Uterus (tissue), 4 donors: ENCODE measurements at places on chromosomes 7 and 10.

GRCh38 chr10:9149134-9149533 lies 1094.6 kb downstream of the GATA3 start:
- no peaks in the 10 kb centered on the region for H3K4me1 ChIP-seq
- no peaks in the 10 kb centered on the region for H3K27me3 ChIP-seq
- H3K36me3 ChIP-seq, result no peaks in the 10 kb centered on the region
- no peak for DNase-seq
- no peak overlapping the region for H3K27ac ChIP-seq
- no peak overlapping the region for H3K4me3 ChIP-seq

- H3K36me3 ChIP-seq, result no peaks in the 10 kb centered on the region
- DNase-seq, result no peak
- no peaks in the 10 kb centered on the region for H3K27me3 ChIP-seq
- no peak overlapping the region for H3K4me3 ChIP-seq
- no peaks in the 10 kb centered on the region for H3K4me1 ChIP-seq
- H3K27ac ChIP-seq, result no peak overlapping the region
Measured at GRCh38 chr10:131464789-131465188, 153.3 kb upstream of the TCERG1L start.

GRCh38 chr10:75283671-75284470 lies 48.1 kb upstream of the COMTD1 start:
- no peaks in the 10 kb centered on the region for H3K27me3 ChIP-seq
- peak; percentile 67 for DNase-seq
- H3K36me3 ChIP-seq, result no peaks in the 10 kb centered on the region
- no peaks in the 10 kb centered on the region for H3K4me1 ChIP-seq

DNA sequence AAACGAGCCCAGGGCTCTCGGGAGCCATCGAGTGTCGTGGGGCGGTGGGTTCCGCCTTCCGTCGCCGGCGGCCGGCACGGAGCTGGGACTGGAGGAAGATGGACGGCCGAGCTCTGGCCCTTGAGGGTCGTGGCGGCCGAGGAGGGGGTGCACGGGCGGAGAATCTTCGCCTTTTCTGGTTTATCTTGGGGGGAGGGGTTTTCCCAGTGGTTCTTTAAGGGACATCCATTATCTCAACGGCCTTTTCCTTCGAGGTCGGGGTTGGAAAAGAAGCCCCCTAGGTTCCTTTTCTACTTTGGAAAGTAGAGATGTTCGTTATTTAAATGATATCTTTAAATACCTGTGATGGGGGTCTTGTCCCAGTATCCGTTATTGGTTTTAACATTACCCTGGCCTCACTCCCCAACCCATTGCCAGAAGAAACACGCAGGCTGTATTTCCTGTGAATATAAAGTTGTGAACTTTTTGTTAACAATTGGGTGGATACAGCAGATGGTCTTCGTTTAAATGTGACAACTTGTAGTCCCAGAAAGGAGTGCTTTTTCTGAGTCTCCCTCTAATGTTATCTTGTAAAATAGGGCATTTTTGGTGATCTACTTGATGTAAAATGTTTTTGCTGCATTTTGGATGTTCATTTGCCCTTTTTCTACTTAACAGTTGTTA lies 765 bp downstream of the CCAR1 start:
- peak overlapping the region; percentile 88 for H3K27ac ChIP-seq
- no peaks in the 10 kb centered on the region for H3K36me3 ChIP-seq
- no peaks in the 10 kb centered on the region for H3K27me3 ChIP-seq

GRCh38 chr10:35573796-35574195 lies 31.3 kb upstream of the GJD4 start:
- no peak overlapping the region for H3K27ac ChIP-seq
- no peaks in the 10 kb centered on the region for H3K4me1 ChIP-seq
- no peak overlapping the region for H3K4me3 ChIP-seq
- no peak for DNase-seq
- H3K27me3 ChIP-seq, result no peaks in the 10 kb centered on the region

DNA sequence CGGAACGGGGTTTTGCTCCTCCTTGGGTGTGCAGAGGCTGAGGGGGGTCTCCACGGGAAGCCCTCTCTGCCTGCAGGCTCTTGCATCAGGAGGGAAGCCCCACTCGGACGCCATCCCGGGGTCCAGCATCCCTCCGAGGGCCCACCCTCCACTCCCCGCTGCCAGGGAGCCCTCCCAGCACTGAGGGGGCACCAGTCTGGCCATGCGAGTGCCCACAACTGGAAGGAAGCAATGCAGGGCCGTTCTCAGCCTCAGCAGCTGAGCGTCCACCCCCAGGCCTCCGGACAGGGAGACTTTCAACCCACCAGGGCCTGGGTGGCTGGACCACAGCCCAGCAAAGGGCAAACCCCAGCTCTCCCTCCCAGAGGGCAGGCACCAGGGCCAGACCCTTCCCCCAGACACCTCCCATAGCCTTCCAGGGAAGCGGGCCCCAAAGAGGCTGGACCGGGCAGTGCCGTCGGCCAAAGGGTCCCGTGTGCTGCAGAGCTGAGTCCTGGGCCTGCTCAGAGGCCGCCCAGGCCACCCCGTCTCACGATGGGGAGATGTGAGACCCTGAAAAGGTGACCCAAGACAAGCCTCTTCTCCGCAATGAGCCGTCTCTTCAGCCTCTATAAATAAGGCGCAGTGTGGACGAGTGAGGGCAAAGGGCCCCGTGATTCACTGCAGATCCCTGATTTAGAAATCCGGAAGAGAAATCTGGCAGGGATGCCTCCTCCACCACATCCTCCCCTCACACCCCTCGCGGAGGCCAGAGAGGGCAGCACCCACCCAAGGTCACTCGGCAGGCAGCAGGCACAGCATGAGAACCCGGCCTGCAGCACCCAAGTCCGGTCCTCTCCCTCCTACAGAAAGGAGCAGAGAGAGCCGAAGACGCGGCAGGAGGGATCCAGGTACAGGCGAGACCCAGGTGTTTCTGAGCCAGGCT lies 81.9 kb upstream of the DNAAF5 start:
- no peaks in the 10 kb centered on the region for H3K36me3 ChIP-seq
- no peaks in the 10 kb centered on the region for H3K4me1 ChIP-seq
- no peak for DNase-seq
- H3K27ac ChIP-seq, result no peak overlapping the region
